ENCODE measurements at places on chromosomes 5 and 9.

GRCh38 chr5:133238426-133239205, 186.8 kb downstream of the HSPA4 start:
- no peak for DNase-seq

- DNase-seq, result no peak
Measured at GRCh38 chr9:81825846-81826516, 102.2 kb upstream of the SPATA31D4 start.

GRCh38 chr5:37005252-37005651, 128.7 kb downstream of the NIPBL start:
- no peak for DNase-seq

DNA sequence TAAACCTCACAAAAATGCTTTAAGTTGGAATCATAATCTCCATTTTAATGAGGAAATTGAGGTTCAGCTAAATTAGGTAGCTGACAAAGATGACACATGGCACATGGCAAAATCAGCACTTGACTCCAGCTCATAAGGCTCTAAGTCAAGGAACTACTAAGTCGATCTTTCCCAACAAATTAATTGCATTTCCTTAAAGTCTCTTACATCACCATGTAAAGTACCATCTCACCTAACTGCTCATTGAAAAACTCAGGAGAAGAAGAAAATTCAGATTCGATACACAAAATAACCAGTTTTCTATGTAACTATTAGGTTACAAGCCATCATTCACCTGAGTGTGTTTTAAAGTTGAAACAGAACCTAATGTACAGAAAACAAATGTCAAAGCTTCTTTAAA, 85.8 kb upstream of the IFNE start:
- DNase-seq, result no peak

GRCh38 chr9:131516100-131516499, 13.4 kb downstream of the POMT1 start:
- no peak for DNase-seq

DNA sequence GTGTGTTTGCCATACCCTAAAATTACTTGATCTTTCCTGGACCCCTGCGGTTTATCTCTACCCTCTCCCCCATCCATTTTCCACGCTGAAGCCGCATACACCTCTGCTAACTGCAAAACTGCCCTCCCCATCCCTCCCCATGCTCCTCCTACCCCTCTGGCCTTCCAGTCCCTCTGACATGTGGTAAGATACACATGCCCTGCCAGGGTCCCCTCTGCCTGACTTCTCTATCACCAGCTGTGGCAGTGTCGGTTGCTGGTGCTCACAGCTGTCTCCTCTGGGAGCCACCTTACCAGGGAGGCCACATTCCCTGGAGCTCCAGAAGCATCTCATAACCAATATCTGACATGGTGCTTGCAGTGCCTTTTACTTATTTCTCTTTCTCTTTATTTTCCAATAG, 58.9 kb upstream of the COL15A1 start:
- no peak for DNase-seq

GRCh38 chr5:142630927-142631539, 54.9 kb downstream of the FGF1 start:
- no peak for DNase-seq

GRCh38 chr5:41870627-41871048, 413 bp upstream of the OXCT1 start:
- DNase-seq, result no peak

DNA sequence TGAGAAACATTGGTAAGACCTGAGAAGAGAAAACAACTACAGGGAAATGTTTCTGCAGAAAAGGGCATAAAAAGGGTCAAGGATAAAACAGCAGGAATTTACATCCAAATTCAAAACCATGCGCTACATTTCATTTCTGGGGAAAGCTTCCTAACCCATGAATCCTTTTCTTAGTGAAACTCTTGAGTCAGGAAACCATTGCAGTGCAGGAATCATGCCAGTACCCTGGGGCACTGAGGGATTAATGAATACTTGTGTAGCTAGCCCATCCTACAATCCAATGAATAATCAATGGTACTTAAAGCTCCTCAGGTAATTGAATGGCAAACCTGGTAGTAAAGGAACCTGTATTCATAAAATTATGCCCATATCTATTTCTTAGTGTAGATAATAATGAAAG, 580.5 kb downstream of the TLE1 start:
- no peak for DNase-seq

Data from effector CD8-positive, alpha-beta T cell (primary cell).